ENCODE measurements at places on chromosomes 2 and 18. TPM values are rescaled to one million over a fixed set of nuclear protein-coding genes. Genes with fewer than 3 reads are reported as not detected.

DNA sequence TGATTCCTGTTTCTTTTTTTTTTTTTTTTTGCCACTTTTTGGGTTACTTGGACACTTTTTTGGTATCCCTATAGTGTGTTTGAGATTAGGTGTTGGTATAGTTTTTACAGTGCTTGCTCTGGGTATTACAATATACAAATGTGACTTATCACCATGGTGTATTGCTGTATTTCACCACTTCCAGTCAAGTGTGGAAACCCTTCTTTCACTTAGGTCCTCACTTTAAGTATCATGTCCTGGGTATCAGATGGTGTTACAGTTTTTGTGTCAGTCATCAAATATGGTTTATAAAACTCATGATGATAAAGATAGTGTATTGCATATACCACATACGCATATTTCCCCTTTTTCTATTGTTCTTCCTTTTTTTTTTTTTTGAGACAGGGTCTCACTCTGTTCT, 1.8 kb downstream of the ATP9B start:
- DNase-seq: no peak

- peak; percentile 52 for DNase-seq
Observed at GRCh38 chr2:33160191-33160590, 213.4 kb downstream of the LTBP1 start.

DNA sequence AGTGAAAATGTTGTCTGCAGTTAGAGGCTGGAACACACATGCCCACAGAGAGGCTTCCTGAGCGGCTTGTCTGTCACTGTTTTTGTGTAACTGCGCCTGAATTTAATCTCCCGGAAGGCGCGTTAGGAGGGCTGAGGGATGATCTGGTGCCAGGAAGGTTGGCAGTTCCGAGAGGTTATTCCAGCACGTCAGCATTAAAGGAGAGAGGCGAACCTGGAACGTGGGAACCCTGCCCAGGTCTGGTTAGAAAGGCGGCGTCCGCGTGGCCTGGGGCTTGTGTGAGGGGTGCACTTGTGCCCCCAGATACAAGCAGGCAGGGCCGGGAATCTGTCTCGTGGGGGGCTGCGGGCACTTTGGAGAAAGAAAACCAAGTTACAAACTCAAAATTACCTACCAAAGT, 75.3 kb downstream of the NFATC1 start:
- DNase-seq: no peak

Gene RAB6C
- total RNA-seq: not detected

Gene IGFBP5
- 2.9 TPM for total RNA-seq

Gene ASB18
- total RNA-seq: not detected

Gene TEX44
- not detected for total RNA-seq

Gene ARL4C
- total RNA-seq: 42.6 TPM

Data from Daoy (cell line).